ENCODE measurements at places on chromosomes 11 and 22.

DNA sequence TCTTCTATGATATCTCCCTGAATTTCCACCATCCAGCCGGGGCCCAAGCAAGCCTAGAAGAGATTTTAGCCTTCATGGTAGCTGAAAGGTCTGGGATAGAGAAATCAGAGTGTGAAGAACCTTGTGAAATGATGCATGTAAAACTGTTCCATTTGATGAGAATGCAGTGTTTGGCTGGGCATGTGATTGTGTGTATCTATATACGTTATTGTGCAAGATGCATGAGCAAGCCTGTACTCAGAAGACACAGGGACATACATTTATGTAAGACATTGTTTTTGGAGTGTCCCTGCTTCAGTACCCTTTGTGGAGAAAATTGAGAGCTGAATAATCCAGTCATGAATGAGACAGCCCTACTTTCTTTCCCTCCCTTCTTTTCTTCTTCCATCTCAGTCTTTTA, 15.2 kb upstream of the OR52K2 start:
- no peak for DNase-seq

DNA sequence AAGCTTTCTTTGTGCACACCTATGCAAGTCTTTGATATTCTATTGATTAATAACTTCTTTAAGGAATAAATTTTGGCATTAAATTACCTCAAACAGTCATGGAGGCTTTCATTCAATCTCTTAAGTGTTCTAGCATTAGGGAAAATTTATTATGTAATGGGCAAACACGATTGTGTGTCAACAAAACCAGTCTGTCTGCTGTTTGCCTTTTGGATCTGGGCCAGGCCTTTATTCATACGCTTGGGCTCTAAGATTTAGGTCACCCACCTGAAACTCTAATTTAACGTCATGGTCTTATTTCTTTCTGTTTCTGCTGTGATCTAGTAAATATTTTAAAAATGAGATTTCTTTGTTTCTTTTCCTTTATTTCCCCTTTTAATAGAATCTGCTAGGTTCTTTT, 1270.6 kb downstream of the LRRC4C start:
- no peak for DNase-seq

GRCh38 chr11:91997226-91997625, 227.4 kb upstream of the FAT3 start:
- DNase-seq, result no peak

DNA sequence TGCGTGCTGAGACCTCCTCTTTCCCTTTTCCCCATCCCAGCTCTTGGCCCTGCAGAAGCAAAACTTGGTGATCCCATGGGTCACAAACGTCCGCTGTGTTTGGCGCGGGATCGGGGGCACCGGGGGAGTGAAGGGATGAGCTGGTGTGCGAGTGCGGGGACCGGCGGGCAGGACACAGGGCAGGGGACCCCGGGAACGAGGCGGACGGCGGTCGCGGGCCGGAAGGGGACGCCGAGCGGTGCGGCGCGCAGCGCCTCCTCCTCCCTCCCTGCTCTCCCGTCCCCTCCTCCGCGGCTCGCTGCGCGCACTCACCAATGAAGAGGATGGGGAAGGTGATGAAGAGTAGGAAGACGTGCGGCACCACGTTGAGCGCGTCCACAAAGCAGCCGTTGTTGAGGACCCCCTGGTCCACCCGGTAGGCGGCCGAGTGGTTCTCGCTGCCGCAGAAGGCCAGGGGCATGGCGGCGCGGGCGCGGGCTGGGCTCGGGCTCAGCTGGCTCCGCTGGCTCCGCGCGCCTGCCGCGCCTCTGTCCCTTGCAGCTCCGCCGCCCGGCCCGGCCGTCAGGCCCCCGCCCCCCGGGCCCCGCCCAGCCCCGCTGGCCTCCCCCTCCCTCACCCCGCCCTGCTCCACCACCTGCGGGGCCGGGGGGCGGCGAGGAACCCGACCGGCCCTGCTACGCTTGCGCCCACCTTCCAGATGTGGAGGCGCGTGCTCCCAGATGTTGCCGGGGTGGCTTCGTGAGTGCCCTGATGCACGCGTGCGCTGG, at the start of gene ABCC8:
TSS of gene ABCC8 (minus strand) at position 529 of the 767 bp plus-strand sequence. CDS start at position 460, 69 bp downstream.
- DNase-seq, result peak; percentile 28

DNA sequence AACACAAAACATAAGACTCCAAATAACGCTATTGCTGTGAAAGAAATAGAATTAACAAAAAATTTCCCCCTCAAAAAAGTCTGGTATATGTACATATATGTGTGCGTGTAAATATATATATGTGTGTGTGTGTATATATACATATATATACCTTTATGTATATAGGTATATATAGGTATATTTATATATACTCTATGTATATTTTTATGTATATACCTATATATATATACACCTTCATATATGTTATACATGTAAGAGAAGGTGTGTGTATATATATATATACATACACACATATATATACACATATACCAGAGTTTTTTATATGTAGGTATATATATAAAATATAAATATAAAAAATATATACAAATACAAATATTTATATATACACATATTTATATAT, 199.2 kb downstream of the RAB38 start:
- DNase-seq, result no peak
